ENCODE measurements at places on chromosomes 11 and 22.

DNA sequence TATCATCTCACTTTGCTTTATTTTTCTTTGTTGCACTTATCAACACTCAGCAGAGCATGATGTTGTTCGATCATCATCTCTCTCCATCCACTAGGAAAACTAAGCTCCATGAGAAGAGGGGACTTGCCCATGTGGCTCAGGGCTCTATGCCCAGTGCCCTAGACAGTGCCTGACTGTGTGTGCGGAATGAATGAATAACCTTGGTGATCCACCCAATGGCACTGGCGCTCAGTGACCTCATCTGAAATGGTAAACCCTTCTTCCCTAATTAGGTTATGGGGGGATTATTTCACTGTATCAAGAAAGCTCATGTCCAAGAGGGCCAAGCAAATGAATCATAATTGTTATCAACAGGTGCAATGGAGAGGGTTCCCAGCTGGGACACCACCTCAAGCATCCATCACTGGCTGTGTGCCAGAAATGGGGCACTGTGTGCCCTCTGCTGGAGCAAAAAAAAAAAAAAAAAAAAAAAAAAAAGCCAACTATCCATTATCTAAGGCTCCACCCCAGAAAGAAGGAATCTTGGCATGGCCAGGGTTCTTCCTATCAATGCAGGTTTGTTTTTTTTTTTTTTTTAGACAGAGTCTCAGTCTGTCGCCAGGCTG, 172.6 kb downstream of the LARGE1 start:
- DNase-seq: no peak

DNA sequence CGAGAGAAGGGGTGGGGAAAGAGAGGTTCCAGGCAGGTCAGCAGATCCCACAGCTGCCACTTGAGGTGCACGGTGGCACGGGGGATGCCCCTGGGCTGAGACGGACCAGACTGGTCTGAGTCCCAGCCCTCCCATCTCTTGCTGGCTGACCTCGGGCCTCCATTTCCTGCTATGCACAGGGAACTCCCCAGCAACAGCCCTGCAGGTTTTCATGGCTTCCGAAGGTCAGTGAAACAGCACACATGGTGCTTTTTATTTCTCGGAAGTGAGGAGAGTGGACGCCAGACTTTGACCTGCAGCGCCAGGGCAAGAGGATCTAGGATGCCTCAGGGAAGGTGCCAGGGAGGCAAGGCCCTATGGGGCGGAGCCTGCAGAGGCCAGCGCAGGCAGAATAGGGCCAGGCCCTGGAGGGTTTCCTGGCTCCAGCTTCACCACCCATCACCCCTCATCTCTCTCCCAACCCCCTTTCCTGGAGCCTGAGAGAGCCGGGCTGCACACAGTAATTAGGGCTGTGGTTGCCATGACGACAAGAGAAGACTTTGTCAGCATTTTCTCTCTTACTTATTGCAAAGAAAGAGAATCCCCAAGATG, 29.5 kb downstream of the SLC22A12 start:
- DNase-seq: no peak

GRCh38 chr11:129989149-129989813, 13.4 kb downstream of the PRDM10 start:
- no peak for DNase-seq

DNA sequence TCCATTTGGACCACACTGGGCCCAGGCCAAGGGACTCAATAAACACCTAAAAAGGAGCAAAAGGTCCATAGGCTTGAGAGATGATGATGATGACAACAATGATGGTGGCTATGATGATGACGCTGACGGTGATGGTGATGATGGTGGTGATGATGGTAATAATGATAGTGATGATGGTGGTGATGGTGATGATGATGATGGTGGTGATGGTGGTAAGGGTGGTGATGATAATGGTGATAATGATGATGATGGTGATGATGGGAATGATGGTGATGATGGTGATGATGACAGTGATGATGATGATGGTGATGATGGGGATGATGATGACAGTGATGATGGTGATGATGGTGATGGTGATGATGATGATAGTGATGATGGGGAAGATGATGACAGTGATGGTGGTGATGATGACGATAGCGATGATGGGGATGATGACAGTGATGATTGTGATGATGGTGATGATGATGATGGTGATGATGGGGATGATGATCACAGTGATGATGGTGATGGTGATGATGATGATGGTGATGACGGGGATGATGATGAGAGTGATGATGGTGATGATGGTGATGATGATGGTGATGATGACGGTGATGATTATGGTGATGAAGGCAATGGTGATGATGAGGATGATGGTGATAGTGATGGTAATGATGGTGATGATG, 7.1 kb upstream of the RASD2 start:
- DNase-seq: no peak

DNA sequence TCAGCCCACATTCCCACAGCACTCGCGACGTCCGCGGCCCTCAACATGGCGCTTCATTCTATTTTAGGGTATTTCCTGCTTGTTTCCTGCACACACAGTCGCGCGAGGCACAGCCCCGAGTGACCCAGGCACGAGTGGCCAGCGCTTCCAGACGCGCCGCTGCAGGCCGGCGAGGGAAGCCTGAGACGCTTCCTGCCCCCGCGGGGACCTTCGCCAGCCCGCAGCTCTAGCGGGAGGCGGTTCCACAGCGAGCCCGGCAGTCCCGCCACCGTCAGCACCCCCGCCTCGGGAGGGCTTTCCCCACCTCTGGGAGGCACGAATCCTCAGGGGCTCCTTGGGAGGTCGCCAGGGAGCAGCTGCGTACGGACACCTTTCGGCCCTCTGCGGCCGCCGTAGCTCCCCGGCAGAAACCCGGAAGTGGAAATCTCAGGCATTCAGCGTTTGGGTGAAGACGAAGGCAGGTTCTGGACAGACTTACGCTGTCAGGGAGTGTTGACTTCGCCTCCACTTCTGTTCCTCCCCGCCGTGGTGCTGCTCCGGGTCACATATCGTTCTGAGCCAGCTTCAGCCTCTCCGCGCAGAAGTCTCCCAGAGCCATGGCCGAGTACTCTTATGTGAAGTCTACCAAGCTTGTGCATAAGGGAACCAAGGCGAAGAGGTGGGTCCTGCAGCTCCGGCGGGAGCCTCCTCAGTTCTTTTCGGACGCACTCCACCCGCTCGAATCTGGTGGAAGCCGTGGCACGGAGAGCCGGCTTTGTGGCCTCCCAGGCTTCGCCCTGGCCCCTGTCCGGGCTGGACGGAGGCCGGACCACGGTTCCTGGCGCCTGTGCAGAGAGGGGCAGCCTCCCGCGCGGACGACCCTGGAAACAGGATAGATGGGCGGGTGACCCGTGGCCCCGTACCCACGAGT, 2925.9 kb upstream of the OR11H1 start:
- DNase-seq: no peak

GRCh38 chr22:29216873-29217666, 11.4 kb downstream of the EMID1 start:
- no peak for DNase-seq

Data from iPS DF 6.9 (cell line).